Trophoblast cell (in vitro differentiated cells and primary cell): ENCODE measurements at places on chromosomes 5 and 9.
A peak's percentile ranks its signal among the peaks of the same experiment; 100 is the strongest.

GRCh38 chr5:40680741-40681362 lies 1.1 kb downstream of the PTGER4 start:
- DNase-seq, result no peak

DNA sequence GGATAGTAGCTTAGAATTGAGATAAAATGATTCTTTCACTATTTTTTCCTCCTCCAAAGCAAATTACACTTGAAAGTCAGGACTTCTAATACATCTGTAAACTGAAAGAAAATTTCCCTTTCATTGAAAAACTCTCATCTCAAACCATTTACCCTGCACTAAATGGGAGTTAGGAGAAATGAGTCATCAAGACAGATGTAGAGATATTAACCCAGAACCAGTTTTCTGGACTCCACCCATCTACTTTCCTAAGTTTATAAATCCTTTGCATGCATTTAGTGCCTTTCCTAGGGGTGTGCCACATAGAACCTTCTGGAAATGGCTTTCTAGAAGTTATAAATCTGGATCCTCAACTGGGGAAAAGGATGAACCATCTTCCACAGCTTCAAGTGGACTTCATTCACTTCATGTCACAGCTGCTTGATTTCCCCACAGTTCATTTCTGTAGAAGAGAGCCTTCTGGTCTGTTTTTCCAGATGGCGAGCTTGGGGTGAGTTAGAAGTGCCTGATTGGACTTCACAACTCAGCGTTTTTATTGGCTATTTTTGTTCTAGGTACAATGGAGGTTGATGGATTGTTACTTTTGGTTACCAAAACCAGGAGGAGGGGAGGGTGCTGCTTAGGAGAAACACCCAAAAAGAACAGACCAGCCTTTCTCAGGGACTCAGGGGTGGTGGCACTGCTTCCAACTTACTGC lies 72.5 kb upstream of the GPR151 start:
- DNase-seq, result peak; percentile 62

GRCh38 chr5:961002-961710 lies 47.4 kb upstream of the NKD2 start:
- DNase-seq, result no peak

DNA sequence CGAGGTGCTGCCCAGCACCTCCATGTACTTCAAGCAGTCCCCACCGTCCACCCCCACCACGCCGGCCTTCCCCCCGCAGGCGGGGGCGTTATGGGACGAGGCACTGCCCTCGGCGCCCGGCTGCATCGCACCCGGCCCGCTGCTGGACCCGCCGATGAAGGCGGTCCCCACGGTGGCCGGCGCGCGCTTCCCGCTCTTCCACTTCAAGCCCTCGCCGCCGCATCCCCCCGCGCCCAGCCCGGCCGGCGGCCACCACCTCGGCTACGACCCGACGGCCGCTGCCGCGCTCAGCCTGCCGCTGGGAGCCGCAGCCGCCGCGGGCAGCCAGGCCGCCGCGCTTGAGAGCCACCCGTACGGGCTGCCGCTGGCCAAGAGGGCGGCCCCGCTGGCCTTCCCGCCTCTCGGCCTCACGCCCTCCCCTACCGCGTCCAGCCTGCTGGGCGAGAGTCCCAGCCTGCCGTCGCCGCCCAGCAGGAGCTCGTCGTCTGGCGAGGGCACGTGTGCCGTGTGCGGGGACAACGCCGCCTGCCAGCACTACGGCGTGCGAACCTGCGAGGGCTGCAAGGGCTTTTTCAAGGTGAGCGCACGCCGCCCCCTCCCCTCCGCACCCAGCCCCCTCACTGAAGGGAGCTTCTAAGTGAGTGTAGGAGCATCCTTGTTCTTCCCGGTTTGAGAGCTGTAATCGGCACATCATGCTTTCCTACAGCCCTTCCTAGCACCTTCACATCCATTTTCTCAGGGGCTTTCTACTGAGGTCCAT lies 6.9 kb downstream of the NR4A3 start:
- peak; percentile 62 for DNase-seq

- no peak for DNase-seq
These were observed 72.0 kb downstream of the MLLT3 start for GRCh38 chr9:20550326-20550725.

DNA sequence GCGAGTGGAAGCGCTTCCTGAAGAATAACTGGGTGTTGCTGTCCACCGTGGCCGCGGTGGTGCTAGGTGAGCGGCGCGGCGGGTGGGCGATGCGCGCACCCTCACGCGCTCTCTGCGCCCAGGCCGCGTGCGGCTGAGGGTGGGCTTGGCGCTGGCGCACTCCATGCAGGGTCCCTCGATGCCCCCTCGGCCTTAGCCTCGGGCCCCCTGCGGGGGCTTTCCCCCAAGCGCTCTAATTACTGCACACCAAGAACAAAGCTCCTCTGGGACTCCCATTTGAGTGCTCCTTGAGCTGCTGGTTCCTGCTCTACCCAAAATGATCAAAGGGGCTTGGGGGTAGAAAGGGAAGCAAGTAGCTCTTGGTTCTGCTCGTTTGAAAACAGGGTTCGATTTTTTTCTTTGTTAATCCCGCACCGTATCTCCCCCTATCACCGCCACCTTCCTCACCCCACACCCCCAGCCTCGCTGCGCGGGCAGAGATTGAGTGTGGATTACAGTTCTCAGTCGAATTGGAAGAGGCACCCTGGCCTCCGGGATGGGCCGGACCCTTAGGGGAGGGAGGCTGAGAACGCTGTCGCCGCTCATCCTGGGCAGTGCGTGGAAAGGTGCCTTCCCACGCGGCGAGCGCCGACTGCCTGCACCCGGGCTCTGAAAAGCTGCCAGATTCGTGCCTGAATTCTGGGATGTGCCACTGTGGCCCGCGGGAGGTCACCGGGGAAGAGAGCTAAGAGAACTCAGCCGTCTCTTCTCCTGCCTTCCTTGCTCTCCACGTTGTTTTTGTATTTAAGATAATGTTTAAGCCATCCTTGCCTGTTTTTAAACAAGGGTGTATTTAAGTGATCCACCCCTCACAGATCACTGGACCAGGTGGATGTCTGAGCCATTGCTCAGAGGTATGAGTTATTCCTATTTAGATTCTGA lies 697 bp downstream of the SLC1A1 start:
- DNase-seq, result no peak

DNA sequence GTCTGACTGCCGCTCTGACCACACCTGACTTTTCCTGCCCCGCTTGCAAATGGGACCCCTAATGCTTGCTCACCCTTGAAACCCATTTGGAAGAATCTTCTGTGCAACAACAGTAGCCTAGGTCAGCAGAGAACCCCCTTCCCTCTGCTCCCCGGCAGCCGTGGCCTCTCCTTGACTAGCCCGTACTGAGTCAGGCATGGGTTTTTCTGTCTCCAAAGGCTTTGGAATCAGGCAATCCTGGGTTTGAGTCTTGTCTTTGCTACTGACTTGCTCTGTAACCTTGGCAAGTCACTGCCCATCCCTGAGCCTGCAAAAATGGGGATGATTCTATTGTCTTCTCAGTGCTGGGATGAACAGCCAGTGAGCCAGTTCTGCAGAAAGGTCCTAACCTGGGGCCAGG lies 135.4 kb downstream of the RGS3 start:
- DNase-seq, result no peak

GRCh38 chr9:121785673-121786542 lies 134.5 kb downstream of the DAB2IP start:
- no peak for DNase-seq

DNA sequence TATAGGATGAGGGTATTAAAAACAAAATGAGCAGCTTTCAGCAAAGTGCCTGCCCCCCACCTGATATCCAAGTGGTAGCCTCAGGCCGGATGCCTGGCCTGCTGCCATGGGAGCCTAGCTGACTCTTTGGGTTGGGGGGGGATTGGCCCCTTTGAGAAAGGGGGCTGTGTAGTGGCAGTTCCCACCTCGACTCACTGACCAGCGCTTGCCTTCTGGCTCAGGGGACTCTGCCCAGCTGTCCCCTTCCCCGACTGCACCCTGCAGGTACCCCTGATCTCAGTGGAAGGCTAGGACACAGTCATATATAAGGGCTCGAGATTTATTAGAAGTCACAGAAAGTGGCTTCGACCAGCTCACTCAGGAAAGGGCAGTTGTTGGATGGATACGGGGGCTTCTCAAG lies 1.5 kb upstream of the NEUROG1 start:
- no peak for DNase-seq

DNA sequence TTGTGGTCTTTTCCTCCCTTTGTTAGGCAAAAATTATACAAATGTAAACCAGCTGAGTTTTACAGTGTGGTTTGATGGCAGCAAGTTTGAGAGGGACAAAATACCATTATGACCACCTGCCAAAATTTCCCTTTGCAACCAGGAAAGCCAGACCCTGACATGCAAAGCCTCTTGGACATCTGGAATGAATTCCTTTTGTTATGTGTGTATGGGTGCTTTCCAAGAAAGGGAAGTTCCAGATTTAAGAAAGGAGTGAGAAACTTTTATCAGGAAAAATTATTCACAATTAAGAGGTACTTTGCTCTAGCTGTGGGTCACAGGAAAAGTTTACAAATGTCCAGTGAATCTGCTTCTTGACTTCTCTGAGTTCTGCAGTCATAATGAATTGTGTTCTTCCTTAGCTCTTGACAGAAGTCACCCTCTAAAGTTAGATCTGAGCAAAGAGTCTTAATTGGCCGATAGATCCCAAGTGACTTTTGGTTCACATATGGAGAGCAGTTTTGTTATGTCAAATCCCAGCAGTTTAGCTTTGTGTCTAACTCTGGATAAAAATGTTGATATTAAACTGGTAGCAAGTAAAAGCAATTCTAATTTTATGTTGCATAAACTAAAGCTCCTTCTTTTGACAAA lies 295.9 kb upstream of the ZNF608 start:
- DNase-seq, result no peak

- DNase-seq, result no peak
These were observed 349.6 kb downstream of the SLIT3 start for GRCh38 chr5:168951356-168951755.

- DNase-seq, result no peak
These were observed 671.3 kb downstream of the LRRC70 start for GRCh38 chr5:63249960-63250359.

DNA sequence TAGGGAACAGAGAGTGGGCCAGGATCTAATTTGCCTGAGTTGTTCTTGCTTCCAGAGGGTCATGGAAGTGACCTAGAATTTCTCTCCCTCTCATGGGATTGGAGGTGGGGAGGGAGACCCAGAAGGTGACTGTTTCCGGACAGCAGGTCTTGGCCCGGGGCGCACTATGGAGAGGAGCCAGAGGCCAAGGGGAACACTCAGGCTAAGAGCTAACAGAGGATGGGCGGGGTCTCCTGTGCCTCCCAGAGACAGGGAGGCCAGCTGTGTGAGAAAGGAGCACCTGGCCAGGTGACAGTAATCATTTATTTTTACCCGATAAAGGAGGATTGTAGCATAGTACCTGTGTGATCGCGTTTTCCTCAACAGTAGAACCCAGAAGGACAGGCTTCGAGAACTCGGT lies 50.9 kb upstream of the ANKH start:
- DNase-seq, result no peak

DNA sequence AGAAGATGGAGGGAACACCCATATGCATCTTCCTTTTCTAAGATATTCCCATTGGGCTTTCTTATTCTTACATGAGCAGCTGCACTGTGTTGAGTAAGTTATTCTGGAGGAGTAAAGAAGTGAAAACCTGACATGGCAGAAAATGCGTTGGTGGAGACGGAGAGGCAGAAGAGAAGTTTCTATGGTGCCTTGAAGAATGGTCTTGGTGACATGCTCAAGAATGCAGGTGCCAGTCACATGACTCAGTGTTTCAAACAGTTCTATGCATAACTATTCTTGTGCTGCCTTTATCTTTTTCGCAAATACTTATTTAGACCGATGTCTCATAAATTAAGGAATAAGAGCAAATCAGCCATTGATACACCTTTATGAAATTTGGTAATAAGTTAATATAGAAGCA lies 377.8 kb upstream of the IRX2 start:
- no peak for DNase-seq

GRCh38 chr5:153752890-153753289 lies 262.4 kb downstream of the GRIA1 start:
- DNase-seq, result no peak

GRCh38 chr9:133580419-133580738 lies 28.8 kb downstream of the FAM163B start:
- no peak for DNase-seq
